AG04449 (cell line): ENCODE measurements at places on chromosomes 7 and 10.

DNA sequence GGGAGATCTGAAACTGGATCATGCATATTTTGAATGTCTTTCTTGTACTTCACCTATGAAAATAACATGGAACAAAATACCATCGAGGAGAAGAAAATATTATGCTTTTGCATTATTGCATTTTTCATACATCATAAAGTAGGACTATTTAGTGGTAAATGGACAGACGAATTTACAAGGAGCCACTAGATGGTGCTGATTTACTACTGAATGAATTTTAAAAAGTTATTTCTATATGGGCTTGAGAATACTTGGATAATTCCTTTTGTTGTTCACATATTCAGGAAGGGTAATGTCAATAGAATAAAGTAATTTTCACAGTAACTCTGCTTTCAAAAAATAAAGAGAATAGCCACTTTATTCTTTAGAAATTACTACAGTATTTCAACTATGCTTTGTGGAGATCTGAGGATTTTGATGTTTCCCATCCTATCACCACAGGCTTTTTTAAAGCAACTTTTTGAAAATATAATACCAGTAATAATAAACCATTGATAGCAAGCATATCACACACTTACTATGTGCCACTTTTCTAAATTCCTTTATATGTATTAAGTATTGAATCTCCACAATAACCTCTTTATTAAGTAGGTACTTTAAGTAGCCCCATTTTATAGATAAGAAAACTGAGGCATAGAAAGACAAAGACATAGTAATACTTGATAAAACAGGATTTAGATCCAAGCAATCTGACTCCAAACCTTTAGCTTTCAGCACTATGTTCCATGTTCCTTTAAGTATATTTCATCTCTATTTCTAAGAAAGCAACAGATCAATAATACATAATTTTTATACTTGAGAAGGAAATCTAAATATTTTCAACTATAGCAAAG is 38.6 kb downstream of the NEBL start:
- no peak for DNase-seq

GRCh38 chr7:115572111-115572510 is 458.5 kb downstream of the TFEC start:
- DNase-seq = no peak

- DNase-seq = no peak
These were observed 27.1 kb upstream of the LMBR1 start for GRCh38 chr7:156920076-156920475.

GRCh38 chr7:72025381-72025960 is 386.7 kb downstream of the CALN1 start:
- no peak for DNase-seq

DNA sequence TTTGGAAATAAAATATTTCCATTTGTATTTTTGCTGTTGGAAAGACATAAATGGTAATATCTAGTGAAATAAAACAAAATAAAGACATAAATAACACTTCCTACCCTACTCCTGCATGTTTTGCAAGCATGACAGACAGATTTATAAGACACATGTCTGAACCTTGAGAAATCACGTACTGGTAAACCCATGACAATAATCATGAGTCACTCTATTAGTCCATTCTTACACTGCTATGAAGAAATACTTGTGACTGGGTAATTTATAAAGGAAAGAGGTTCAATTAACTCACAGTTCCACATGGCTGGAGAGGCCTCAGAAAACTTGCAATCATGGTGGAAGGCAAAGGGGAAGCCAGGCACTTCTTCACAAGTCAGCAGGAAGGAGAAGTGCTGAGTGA is 942.2 kb downstream of the REEP3 start:
- DNase-seq = no peak

- no peak for DNase-seq
These were observed 513.6 kb downstream of the ATRNL1 start for GRCh38 chr10:115606741-115607140.

DNA sequence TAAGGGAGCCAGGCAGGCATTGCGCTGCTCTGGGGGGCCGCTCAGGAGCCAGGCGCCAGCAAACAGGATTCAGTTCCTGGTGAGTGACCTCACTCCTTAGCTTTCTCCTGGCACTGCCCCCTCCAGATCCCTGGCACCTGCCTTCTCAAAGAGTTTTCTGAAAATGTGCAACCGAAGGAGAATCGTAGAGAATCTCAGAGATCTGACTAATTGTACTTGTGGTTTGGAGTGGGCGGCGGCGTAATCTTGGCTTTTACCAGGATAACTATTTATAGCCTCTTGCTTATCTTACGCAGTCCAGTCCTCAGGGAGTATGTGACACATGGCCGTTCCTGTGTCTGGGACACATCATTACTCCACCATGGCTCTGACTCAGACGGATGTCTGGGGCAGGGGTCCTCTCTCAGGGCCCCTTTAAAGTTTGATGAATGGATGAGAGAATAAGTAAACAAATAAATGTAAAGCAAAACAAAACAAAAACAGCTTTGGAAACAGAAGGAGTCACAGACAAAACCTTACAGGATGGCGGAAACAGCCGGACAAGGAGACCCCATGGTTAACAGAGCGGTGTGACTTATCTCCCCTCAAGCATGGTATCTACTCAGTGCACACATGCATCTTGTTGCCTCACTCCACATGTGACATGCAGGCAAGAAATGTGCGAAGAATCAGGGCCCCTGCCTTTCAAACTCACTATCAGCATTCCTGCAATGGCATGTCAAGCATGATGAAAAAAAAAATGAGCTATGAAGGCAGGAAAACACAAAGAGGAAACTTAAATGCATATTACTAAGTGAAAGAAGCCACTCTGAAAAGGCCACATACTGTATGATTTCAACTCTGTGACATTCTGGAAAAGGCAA is 99.7 kb downstream of the TNS3 start:
- peak; percentile 91 for DNase-seq

GRCh38 chr7:100061518-100062193 is 12.1 kb downstream of the ZSCAN21 start:
- DNase-seq = no peak

GRCh38 chr7:93838966-93839365 is 51.6 kb downstream of the TFPI2 start:
- DNase-seq = no peak
